ENCODE measurements at places on chromosomes 3 and 15.

DNA sequence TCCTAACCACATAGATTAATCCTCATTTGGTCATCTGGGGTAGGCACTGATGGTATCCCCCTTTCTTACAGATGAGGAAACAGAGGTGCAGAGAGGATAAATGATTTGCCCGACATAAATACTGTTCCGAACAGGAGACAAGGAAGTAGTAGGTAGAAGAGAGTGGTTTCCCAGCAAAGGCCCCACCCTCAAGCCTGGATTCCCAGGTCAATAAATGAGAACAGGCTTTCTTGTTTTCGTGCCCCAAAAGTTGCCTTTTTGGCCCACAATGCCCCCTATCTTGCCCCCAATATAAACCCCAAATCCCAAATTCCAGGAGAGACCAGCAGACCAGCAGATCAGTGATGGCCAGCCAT, 125.5 kb upstream of the PRR20G start:
- DNase-seq: no peak

DNA sequence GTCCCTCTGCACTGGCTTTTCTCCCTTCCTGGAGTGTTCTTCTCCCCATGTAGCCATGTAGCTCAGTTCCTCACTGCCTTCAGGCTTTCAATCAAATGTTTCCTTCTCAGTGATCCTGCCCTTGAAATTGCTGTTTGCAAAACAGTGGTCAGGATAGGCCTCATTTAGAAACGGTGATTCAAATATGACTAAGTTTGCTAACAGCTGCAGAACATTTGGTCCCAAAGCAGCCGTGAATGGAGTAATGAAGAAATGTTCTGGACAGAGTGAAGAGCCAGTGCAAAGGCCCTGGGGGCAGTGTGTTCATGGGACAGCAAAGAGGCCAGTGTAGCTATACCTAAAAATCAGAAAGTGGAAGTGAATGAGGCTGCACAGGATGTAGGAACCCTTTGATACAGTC, 223.4 kb downstream of the FEZF2 start:
- DNase-seq: peak; percentile 59

DNA sequence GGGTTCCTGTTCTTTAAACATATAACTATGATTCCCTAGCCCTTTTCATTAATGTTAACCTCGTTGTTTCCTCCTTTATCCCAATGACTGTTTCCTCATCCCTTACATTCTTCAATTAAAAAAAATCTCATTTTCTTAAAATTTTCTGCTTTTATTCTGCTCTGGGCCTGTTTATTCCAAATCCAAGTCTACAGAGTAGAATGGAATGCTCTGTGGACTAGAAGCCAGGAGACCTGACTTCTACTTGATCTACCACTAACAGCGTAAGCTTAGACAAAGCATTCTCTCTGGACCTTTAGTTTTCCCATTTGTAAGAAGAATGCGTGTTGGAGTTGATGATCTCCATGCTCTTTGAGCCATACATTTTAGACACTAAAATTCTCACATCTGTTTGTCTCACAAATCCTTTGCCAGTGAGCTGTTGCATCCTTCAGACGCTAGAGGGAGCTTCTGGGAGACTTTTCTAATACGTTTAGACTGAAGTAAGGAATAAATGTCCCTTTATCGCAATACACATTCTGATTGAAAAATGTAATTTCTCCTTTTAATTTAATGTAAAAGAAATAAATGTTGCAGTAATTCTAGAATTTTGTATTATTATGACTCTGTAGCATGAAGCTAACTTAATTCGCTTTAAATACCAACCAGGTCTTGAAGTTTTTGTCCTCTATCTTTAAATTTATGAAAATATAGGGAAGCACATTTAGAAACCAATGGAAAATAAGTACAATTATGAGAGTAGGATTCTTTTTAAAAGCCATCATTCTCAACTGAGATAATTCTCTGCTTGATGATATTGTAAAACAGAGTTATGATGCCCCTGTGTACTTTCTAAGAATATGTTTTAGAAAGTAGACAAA, 21.7 kb upstream of the GMNC start:
- peak; percentile 66 for DNase-seq

- peak; percentile 78 for DNase-seq
Measured at GRCh38 chr3:16600780-16601536, 4.3 kb downstream of the DAZL start.

DNA sequence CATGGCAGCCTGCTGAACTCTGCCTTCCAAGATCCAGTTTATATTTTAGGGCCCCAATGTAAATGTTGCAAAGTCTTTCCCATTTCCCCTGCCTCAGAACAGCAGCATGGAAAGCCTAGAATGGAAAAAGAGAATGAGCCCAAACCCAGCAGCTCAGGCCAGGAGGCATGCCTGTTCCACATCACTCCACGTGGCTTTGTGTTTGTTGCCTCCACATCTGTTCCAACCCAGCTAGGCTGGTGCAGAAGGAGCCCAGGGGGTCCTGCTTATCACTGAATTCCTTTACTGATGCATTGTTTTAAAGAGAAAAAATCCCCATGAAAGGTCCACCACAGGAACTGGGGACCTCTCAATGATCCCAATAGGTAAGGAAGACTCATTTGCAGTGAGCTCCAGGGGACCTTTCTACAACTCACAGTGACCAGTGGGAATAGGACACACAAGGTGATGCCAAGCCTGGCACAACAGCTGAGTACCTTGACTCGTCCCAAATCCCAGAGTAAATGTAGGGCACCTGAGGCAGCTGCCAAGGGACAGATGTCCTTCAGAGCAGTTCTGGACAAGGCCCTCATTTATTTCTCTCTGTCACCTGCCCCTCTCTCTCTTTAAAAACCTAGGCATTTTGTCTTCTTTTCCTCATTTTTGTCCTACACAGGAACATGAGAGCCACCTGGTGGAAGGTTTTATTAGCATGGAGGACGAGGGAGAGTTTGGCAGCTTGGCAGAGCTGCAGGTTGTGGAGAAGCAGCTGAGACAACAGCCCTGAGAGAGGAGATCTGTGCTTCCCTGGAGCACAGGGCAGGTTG, 41.7 kb upstream of the ADAMTS17 start:
- peak; percentile 0 for DNase-seq

- no peak for DNase-seq
Measured at GRCh38 chr3:138359919-138360868, 11.8 kb downstream of the MRAS start.

GRCh38 chr3:27146786-27147185, 222.4 kb downstream of the NEK10 start:
- no peak for DNase-seq

GRCh38 chr15:58467722-58468423, 36.1 kb downstream of the LIPC start:
- no peak for DNase-seq

- peak; percentile 38 for DNase-seq
Measured at GRCh38 chr3:72844436-72844993, 3.7 kb downstream of the SHQ1 start.

GRCh38 chr3:21936207-21936606, 185.2 kb upstream of the ZNF385D start:
- DNase-seq: no peak

DNA sequence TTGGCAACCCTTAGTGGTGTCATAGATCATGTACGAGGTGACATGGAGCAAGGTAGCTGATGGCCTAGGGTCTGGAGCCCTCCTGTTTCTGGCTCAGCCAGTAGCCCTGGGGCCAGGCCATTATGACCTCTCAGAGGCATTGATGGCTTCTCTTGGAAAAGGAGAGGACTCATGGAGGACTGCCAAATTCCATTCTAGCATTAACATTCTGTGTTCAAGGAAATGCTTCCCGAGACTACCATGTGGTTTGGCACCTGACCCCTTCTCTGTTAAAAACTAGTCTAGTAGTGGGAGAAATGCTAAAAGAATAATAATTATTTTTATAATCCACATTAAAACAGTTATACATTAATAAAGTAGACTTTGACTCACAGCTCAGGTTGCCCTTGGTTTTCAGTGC, 40.2 kb upstream of the ADAMTSL3 start:
- peak; percentile 1 for DNase-seq

- no peak for DNase-seq
Measured at GRCh38 chr3:128553560-128553959, 60.6 kb upstream of the GATA2 start.

DNA sequence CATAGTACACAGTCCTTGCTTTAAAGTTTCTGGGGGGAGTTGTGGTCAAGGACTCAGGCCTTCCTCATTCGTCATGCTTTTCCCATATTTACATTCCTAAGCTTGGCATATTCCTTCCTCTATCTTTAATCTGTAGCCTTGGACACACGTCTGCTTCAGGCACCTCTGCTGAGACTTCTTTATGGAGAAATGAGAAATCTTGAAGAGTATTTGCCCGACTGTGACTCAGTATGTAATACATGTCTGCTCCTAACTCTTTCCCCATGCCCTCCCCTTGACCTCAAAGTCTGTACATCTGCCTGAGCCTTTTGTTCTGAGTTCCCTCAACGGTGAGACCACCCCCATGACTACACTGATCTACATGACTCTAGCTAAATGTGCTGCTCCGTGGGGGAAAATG, 246.1 kb downstream of the SI start:
- no peak for DNase-seq

DNA sequence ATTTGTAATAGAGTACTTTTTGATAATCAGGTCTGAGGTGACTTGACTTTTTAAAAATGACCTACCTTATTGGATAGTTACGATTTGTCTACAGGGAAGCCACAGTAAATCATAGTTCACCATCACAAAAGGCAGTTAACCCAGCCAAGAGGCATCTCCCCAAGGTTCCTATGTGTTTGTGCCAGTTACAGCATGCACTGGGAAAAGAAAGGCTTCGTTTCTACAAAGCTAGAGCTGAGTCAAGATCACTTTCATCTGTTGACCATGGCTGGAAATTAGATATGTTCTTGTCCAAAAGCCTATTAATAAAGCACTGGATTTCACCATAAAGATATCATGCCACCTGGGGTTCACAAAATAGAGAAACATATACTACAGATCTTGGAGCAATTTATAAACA, 139.9 kb downstream of the GREM1 start:
- DNase-seq: no peak

DNA sequence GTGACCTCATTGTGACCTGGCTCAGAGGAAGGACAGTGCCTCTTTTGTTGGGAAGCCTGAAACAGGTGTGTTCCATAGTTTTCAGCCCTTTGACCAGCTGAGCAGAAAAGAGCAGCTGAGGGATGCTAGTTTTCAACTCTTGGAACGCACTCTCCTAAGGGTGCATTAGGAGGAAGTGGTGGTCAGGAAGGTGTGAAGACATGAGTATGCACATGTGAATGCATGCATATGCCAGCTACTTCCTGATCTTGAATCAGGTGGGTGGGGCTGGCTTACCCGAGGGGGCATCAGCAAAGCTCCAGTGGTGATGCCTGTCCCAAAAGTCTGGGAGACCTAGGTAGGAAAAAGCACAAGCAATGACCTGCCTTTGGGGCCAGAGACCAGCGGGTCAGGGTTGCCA, 23.3 kb upstream of the CEMIP start:
- DNase-seq: no peak

DNA sequence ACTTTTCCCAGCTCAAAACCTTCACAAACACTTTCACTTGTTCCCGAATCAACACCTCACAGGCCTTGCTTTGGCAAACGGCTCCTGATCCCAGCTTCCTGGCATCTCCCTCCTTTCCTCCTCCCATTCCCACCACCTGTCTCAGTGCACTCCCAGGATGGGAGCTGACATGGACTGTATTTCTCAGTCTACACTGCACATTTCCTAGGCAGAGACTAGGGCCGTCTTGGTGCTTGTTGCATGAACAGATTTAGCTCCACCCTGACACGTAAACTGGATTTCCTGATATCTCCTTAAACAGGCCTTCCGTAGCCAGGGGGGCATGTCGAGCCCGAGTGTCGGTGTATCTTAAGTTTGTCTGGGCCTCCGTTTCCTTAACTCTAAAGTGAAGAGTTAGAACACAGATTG, 790 bp upstream of the WHAMM start:
- no peak for DNase-seq

DNA sequence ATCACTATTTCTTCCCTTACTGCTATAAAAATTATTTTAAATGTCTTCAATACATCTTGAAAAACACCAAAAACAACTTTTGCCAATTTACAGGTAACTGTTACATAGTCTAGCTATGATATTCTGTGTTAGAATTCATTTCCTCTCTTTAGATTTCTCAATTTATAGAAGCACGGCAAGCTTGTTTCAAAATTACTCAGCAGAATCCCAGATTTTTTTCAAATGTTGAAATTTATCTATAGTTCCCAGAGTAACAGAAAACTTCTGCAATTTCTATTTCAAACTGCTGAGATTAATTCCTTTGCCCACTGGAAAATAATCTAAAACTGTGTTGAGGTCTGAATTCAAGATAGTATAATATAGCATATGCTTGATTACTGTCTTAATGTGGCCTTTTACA, 41.2 kb downstream of the CCPG1 start:
- DNase-seq: no peak

- no peak for DNase-seq
Measured at GRCh38 chr15:31328969-31329639, 2.5 kb downstream of the KLF13 start.

- DNase-seq: no peak
Measured at GRCh38 chr3:12401208-12401607, 83.1 kb upstream of the TSEN2 start.

DNA sequence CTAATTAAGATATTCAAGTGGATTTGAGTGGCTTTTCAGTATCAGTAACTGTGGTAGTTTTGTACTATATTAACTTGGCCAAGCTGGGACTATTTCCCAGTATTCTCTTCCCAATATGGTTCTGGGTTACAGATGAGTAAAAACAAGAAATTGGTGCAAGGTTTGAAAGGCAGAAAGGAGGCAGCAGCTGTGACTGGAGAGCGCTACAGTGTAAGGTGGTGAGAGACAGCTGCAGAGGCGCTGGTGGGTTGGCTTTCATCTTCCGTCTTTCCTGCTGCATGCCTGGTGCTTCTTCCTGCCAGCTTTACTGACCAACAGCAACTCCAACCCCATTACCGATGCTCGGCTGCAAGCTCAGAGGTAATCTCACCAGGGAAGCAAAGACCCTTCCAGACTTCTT, 9.8 kb downstream of the DPH3 start:
- DNase-seq: no peak

GRCh38 chr3:56894881-56895431, 93.2 kb upstream of the ARHGEF3 start:
- DNase-seq: no peak

GRCh38 chr3:157204431-157204830, 44.5 kb upstream of the CCNL1 start:
- DNase-seq: peak; percentile 56

- DNase-seq: no peak
Measured at GRCh38 chr15:69472046-69472445, 19.4 kb downstream of the RPLP1 start.

DNA sequence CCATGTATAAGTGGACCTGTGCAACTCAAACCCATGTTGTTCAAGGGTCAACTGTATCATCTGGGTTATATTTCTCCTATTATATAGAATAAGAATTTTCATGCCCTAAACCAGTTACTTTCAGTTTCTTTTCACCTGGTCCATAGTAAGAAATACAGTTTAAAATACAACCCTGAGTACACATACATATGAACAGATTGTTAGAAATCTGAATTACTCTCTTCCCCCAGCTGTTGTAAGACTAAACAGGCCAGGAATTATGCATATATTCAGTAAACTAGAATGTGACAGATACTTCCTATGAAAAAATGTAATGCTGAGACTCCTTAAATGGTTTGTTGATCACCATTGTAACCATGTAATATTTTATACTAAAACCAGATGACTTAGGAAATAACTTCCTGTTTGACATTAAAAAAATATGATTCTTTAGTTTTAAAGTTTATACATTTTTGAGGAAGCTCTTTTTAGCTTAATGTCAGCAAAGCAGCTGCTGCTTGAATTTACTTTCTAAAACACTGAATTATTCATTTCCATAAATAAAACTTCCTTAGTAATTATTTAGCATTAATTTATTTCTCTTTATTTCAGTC, 52.5 kb upstream of the ZCWPW2 start:
- peak; percentile 9 for DNase-seq
